ENCODE measurements at places on chromosomes 16 and 17.

DNA sequence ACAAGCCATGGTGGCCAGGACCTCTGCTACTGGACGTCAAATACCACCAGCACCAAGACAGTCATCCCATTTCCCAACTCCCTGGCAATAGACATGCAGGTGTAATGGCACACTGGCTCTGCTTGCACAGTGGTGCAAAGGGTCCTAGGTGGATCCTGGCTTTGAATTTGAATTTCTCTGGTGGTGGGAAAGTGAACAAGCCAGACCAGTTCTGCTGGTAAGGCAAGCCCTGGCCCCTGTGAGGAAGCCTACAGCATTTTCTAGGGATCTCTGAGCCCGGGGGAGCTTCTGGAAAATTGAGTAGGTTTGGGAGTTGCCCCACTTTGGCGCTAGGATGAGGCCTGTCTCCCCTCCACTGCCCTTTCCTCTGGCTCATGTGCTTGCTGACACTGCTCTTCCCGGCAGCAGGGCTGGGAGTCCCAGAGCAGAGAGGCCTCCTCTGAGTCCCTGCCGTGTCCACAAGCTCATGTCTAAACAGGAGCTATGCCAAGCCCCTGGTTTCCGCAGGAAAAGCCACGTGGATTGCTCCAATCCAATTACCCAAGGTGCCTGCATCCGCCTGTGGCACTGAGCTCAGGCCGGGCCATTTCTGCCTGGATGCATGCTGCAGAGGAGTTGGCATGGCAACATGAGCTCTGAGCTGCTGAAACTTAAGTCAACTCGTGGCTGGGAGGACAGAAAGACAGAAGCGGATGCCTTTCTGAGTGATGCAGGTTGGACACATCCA is 67.0 kb downstream of the PRMT7 start:
- DNase-seq: no peak

- no peak for DNase-seq
These were observed 31.6 kb upstream of the ERN1 start for GRCh38 chr17:64161380-64162176.

DNA sequence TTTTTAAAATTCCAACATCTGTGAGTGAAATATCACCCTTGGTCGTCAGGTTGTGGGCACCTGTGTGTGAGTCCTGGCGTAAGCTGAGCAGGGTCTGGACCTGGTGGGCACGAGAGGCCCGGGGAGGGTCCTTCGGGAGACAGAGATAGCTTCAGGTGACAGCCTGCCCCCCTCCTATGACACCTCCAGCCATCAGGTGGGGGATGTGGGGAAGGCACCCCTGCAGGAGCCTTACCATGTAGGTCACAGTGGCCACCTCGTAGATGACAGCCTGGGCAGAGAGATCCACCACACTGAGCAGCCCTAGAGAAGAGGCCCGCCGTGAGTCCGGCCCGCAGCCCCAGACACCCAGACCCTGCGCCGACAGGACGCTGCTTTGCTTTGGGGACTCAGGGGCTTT is 11.2 kb downstream of the SLC47A2 start:
- no peak for DNase-seq

- DNase-seq: no peak
These were observed 11.3 kb downstream of the USB1 start for GRCh38 chr16:58012481-58012880.

DNA sequence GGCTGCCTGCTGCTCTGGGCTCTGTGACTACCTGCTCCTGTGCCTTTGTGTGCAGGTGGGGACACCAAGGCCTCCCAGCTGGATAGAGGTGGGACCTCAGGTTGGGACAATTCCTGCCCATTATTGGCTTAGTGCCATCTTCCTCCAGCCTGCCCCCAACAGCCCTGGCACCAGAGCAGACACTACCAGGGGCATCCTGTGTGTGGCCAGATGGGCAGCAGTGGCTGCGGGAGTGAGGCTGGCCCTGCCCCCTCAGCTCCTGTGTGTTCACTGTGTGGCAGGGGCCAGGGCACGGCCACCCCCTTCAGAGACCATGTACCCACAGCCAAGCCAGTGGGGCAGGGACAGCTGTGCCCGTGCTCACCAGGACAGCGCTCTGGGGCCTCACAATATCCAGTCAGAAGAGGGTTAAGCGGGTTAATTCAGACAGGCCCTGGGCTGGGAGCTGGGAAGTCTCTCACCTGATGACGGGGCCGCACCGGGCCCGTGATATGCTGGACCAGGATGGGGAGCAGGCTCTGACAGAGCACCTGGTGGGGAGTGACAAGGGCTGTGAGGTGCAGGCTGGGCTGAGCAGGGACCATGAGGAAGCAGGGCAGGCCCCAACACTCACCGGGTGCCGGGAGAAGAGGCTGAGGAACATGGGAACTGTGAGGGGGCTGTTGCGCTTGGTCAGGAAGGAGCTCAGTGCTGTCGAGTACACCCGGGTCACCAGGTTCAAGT is 13.0 kb downstream of the MYBBP1A start:
- DNase-seq: no peak

DNA sequence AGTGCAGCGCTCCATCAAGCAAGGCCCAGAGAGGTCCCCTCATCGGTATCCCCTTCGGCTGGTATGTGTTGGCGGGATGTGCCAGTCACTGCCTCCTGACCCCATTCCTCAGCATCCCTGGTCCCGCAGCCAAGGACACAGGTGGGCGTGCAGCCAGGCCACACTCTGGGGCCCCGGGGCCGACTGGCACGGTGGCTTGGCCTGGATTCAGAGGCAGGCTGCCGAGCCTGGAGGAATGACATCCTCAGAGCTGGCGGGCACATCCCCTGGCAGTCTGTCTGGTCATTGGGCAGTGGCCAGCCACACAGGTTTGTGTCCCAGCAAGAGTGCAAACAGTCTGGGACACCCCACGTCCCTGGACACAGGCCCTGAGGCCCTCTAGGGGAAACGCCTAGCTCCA is 111.1 kb downstream of the SDK2 start:
- DNase-seq: no peak

DNA sequence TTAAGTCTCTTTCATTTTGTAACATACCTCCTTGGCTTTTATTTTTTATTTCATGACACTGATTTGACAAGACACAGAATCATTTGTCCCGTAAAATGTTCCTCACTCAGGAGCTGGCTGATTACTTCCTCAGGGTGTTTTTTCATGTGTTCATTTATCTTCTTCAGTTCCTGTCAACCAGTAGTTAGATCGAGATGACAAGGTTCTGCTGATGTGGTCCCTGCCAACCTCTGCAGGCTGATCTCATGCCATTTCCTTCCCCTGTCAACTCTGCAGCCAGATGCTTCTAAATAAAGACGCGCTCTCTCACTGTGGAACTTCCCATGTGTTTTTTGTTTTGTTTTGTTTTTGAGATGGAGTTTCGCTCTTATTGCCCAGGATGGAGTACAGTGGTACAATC is 8.1 kb upstream of the CXCL16 start:
- no peak for DNase-seq

- no peak for DNase-seq
These were observed 142.7 kb upstream of the GNAO1 start for GRCh38 chr16:56048425-56049105.

- no peak for DNase-seq
These were observed 55.0 kb downstream of the SPACA3 start for GRCh38 chr17:33046361-33047255.

DNA sequence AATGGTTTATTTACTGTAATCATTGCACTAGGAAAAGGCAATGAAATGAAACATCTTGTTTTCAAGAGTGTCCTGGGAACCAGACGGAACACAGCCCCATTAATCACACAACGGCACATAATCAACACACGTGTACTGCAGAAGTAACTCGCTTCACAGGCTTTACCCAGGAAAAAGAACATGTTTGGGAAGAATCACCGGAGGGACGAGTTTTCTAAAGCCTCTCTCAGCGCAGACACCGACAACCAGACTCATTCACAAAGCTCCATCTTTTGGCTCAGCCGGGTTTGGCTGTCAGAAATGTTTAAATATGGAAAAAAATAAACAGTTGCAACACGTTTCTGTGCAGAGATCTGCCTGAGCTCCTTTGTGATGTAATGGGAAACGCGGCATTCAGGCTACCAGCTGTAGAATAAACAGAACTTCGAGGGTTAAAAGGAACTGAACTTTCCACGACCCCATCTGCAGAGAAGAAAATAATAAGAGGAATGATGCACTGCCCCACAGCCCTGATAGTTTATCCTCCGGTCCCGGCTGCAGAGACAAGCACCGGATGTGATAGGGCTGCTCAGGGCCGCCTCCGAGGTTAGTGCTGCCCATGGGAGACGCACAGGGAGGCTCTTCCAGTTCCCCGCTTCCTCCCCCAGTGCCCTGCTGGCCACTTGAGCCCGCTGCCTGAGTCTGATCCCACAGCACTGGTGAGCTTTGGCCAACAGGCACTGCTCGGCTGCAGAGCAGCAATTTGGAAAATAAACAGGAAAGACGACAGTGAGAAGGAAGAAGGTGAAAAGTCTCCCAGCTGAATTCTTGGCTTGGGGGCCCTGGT is 119.8 kb downstream of the HIC1 start:
- no peak for DNase-seq

DNA sequence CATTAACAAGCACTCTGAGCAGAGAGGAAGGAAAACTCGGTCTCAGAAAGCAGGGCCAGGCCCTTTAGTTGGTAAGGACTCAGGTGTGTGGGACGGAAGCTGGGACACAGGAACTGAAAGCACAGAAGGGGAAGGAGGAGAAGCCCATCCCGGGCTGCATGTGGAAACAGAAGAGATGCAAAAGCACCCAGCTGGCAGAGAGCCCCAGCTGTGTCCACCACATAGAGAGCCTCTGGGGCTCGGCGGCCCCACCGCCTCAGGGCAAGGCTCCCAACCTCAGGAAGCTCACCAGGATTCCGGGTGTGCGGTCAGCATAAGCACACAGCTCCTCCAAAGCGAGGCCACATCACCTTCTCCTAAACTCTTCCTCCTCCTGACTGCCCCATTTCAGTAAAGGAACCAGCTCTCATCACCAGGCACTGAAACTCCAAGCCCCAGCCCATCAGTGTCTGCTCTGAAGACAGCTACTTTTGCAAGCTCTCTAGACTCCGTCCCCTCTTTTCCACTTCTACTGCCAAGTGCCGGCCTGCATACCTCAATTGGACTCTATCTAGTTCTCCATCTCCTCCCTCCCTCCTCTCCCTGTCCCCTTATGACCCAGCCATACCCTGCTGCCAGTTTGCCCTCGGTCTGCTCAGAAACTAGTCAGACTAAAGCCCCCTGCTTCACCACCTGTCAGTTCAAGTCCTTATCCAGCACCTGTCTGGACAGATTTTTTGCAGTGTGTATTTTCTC is 6.0 kb downstream of the ST3GAL2 start:
- no peak for DNase-seq

- DNase-seq: no peak
These were observed 302.7 kb upstream of the MYOCD start for GRCh38 chr17:12362853-12363455.

DNA sequence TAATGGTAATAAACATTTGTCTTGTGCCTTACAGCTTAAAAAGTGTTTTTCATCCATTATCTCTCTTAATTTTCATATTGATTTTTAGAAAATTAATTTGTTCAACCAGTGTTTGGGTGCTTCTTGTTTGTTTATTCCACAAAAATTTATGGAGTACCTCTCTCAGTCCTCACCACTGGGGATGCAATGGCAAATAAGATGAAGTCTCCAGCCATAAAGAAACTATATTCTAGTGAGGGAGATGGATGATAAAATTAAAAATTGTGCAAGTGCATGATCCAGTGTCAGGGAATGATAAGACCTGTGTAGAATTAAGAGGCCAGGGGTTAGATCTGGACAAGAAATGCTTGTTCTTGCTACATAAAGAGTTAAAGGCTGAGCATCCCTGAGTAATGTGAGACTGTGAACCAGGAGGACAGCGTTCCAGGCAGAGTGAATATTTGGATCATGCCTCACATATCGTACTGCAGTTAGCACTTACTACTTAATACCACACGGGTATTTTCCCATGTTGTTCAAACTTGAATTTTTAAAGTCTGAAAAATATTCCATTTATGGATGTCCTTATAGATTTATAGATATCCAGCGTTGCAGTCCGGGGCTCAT is 535.7 kb upstream of the HSBP1 start:
- no peak for DNase-seq

DNA sequence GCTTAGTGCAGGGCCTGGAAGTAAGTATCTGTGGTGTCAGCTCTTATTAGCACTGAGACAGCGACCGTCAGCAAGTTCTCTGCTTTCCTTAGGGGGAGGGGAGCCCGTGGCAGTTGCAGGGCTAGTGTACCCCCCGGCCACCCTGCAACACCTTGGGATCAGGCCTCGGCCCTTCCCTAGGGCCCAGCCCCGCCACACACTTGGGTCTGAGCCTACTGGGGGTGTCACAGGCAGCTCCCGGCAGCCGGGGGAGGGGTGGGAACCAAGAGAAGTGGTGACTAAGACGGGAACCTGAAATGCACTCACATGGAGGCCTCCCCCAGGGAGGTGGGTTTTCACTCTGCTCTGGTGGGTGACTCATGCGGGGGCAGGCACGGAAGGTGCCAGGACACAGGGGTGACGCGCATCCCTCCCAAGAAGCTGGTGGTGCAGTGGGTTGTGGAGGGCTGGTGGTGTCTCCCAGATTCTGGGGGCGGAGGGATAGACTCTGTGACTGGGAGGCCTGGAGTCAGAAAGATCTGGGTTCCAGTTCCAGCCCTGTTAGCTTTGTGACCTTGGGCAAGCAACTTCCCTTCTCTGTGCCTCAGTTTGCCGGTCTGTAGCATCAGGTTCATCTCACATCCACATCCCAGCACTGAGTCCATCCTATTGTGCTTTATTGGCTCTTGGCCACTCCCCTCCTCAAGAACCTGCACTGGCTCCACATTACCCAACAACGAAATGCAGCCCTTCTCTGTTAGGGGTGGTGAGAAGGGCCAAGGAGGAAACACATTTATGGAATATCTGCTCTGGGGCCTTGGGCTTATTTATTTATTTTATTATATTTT is 44.5 kb downstream of the LAT start:
- DNase-seq: peak; percentile 17

DNA sequence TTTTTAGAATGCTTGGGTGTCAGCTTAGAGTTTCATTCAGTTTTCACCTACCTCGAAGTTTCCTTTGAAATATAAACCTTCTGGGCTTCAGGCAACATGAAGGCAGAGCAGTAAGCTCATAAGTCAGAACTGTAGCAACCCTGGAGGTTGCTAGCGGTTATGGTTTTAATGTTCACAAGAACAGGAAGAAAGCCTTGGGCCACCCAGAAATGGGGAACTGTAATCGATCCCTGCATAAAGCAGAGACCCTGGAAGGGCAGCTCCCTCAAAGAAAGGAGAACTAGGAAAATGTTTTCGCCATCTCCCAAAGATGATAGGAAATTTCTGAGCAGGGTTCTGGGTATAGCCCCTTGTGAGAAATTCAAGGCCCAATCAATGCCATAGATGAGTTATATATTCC is 47.8 kb upstream of the RASL10B start:
- DNase-seq: no peak

DNA sequence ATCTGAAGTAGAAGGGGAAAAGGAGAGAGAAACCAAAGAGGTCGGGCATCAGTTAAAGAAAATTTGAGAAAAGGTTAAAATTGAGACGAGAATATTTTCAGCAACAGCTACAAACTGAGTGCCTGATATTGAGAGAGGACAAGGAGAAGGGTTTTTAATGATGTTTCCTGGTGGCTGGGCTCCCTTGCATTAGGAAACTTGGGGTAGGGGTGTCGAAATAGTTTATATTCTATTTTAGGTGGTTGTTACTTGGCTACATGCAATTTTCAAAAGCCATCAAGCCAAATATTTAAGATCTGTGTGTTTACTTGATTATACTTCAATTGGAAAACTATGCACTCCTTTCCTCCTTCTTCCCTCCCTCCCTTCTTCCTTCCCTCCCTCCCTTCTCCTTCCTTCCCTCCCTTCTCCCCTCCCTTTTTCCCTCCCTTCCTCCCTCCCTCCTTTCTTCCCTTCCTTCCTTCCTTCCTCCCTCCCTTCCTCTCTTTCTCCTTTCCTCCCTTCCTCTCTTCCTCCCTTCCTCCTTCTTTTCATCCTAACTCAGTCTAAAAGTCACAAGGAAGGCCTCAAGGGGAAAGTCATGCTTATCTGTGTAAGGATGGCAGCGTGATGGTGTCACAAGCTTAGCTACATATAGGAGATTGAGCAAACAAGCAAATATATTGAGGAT is 1.8 kb upstream of the APOH start:
- DNase-seq: no peak
